ENCODE measurements at places on chromosomes 6 and 20.

DNA sequence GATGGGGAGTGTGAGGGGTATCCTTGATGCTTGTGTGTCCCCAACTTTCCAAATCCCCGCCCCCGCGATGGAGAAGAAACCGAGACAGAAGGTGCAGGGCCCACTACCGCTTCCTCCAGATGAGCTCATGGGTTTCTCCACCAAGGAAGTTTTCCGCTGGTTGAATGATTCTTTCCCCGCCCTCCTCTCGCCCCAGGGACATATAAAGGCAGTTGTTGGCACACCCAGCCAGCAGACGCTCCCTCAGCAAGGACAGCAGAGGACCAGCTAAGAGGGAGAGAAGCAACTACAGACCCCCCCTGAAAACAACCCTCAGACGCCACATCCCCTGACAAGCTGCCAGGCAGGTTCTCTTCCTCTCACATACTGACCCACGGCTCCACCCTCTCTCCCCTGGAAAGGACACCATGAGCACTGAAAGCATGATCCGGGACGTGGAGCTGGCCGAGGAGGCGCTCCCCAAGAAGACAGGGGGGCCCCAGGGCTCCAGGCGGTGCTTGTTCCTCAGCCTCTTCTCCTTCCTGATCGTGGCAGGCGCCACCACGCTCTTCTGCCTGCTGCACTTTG lies at the start of gene TNF:
TNF (plus strand) TSS at position 231 of the 567 bp plus-strand sequence; CDS start at position 408, 177 bp downstream.
- DNase-seq, result peak; percentile 93

DNA sequence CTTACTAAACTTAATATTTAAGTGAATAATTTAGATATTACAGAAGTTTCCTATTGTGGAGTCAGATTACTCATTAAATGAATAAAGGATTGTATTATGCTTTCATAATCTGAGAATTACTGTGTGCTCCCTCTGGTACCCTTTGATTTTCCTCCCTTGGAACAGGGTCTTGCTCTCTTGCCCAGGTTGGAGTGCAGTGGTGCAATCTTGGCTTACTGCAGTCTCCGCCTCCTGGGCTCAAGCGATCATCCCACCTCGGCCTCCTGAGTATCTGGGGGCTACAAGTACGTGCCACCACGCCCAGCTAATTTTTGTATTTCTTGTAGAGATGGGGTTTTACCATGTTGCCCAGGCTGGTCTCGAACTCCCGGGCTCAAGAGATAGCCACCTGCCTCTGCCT lies 9.6 kb downstream of the WTAP start:
- DNase-seq, result no peak

DNA sequence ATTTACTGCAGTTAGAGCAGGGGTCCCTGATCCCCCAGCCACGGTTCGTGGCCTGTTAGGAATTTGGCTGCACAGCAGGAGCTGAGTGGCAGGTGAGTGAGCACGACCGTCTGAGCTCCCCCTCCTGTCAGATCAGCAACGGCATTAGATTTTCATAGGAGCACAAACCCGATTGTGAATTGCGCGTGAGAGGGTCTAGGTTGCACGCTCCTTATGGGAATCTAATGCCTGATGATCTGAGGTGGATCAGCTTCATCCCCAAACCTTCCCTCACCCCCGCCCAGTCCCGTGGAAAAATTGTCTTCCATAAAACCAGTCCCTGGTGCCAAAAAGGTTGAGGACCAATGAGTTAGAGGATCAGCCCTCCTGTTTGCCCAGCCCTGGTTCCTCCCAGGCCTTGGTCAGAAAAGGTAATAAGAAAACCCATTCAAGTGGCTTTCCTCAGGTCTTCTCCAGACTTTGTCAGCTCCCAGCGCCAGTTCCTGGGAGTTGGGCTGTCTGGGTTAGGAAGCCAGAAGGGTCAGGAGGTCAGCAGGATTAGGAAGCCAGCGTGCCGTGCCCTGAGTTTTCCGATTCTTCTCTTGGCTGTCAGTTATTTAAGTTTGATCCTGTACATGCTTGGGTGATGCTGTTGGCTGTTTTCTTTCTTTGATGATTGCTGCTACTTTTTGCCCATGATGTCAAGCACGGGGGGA lies 139.9 kb upstream of the PMEPA1 start:
- peak; percentile 29 for DNase-seq

GRCh38 chr20:21184819-21185218 lies 58.9 kb downstream of the KIZ start:
- no peak for DNase-seq

GRCh38 chr6:30847971-30848436 lies 36.3 kb upstream of the DDR1 start:
- DNase-seq, result no peak

DNA sequence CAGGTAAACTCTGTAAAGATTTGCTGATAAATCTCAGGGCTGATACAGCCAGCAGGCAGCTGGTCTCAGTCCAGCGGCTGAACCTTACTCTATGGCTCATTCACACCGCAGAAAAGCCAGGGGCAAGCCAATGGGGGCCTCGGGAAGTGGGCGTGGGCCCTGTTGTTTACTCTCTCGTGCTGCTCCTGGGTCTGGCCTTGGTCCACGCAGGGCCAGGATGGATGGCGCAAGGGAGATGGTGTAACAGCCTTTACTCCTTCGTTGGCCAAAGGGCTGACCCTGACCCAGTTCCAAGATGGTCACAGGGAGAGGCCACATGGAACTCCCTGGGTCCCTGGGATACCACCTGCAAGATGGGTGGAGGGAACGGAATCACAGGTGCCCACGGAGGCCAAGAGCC lies 16.2 kb downstream of the KCNK17 start:
- DNase-seq, result no peak

DNA sequence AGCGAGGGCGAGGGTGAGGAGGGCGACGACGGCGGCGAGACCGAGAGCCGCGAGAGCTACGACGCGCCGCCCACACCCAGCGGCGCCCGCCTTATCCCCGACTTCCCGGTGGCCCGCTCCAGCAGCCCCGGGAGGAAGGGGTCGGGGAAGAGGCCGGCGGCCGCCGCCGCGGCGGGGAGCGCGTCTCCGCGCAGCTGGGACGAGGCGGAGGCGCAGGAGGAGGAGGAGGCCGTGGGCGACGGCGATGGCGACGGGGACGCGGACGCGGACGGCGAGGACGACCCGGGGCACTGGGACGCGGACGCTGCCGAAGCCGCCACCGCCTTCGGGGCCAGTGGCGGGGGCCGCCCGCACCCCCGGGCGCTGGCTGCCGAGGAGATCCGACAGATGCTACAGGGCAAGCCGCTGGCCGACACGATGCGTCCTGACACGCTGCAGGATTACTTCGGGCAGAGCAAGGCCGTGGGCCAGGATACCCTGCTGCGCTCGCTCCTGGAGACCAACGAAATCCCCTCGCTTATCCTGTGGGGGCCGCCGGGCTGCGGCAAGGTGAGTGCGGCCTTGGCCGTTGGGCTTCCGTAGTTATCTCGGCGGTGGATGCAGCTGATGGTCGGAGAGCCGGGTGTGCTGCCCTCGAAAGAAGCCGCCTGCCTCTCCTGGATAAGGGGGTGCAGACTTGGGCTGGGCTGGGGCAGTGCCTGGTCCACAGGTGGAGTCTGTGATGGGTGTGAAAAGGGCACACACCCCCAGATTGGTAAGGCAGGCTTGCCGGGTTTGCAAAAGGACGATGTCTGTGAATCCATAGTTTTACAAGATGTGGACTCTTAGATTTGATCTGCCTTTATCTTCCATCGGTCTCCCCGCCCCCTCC lies 938 bp downstream of the WRNIP1 start:
- peak; percentile 73 for DNase-seq

DNA sequence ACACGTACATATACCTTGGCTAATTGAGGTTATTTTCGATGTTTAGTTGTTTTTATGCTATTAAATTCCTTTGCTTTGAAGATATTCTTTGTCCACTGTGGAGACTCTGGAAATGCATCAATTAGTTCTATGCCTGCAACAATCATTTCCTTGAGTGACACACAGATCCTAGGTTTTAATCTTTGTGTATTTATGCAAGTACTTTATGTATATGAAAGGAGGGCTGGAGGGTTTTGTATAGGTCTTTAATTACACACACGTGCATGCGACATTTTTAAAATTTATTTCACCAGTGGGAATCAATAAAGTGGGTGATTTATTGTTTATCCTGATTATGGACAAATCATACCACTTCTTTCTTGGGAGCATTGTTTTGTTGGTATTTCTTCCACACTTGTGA lies 57.3 kb downstream of the ZFAND3 start:
- DNase-seq, result no peak

- no peak for DNase-seq
These were observed 49.0 kb downstream of the SYNJ2 start for GRCh38 chr6:158030380-158031300.

DNA sequence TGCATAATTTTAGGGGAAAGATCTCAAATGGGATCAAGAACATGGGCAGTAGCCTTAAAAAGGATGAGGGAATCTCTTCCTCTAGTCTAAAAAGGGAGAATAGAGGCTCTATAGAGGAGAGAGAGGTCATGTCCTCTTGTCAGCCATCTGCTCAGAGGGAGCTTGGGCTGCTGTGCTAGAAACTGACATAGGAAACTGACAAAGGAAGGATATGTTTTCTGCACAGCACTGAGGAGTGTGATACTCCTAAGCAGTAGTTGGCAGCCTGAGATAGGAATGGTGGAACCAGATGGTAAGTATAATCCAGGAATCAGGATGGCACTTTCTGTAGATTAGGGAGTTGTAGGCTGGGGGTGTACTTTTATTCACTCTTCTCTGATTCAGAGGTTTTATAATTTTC lies 59.2 kb downstream of the PTPRA start:
- no peak for DNase-seq
